Effector memory CD4-positive, alpha-beta T cell (primary cell): ENCODE measurements at places on chromosomes 5 and 9.
A peak's percentile ranks its signal among the peaks of the same experiment; 100 is the strongest.

DNA sequence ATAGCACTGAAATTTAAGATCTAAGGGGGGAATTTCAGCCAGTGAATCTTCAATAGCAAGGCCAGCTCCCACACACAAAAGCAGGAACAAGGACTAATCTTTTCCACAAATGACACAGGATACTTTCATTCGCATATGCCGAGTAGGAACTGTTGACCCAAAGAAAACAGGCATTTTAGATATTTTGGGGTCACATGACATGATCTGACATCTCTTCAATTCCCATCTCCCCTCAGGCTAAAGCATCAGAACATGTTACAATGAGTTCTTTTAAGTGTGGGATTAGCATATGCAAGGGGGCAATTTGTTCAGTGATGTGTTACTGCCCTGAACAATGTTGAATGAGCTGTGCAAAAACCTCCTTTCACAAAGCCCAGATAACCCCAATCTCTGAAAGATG is 68.2 kb downstream of the TLE1 start:
- DNase-seq: no peak

DNA sequence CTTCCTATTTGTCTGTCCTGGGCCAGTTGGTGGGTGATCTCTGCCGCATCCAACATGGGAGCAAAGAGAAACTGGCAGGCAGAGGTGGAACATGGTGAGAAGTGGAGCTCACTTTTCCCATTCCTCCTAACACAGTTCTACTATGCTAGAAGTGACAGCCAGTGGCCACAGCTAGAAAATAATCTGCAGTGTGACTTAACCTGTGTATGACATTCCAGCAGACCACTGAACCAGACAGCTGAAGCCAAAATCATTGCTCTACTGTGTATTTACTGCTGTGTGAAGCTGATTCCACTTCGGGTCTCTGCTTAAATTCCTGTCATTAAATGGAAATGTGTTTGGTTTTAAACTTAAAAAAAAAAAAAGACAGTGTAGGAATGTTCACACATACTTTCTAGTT is 523.0 kb downstream of the MTRR start:
- no peak for DNase-seq

- DNase-seq: no peak
These were observed 129.2 kb downstream of the PDE4D start for GRCh38 chr5:59764361-59764760.

GRCh38 chr9:18499062-18499461 is 25.1 kb downstream of the ADAMTSL1 start:
- no peak for DNase-seq

GRCh38 chr9:130262061-130262745 is 3.4 kb upstream of the HMCN2 start:
- DNase-seq: no peak

GRCh38 chr5:31007672-31008071 is 185.8 kb upstream of the CDH6 start:
- no peak for DNase-seq

DNA sequence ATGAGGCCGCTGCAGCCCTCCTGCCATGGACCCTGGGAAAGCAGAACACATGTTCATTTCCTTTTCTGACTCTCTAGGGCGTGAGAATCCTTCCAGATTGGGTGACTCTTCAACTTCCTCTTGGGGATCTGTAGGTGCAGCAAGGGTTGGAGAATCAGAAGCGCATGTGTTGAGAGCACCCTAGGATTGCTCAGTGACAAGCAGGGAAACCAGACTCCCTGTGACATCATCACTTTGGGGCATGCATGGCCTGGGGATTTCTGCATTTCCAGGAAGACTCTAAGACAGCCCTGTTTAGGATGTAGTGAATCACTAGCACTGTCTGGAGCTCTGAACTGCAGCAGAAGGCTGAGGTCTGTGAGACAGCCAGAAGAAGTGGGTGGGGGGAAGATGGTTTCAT is 15.1 kb upstream of the LCP2 start:
- DNase-seq: peak; percentile 71

- no peak for DNase-seq
These were observed 45.4 kb upstream of the MYOT start for GRCh38 chr5:137822158-137822764.

- no peak for DNase-seq
These were observed 572.5 kb upstream of the ARRDC3 start for GRCh38 chr5:91955610-91956009.

DNA sequence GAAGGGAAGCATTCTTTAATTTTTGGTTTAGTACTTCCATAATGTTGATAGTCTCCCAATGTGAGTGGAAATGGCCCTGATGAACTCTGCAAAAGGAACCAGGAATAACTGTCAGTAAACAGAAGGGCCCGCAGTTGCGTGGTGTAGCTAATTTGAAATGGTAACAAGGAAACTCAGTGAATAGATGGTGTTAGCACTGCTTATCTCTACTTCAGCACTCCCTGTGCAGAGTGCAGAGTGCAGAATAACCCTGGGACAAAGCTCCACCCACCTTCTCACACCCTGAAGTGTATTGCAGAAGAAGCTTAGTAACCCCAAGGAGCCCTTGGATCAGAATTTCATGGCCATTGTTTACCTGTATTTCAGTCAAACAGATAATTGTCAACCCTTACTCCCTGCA is 158.9 kb downstream of the PCSK5 start:
- no peak for DNase-seq
